ENCODE measurements at places on chromosomes 6 and 20.

GRCh38 chr6:4472969-4473642 lies 303.1 kb upstream of the CDYL start:
- no peak for DNase-seq

- DNase-seq = no peak
These were observed 65.1 kb downstream of the PFDN4 start for GRCh38 chr20:54272901-54273488.

DNA sequence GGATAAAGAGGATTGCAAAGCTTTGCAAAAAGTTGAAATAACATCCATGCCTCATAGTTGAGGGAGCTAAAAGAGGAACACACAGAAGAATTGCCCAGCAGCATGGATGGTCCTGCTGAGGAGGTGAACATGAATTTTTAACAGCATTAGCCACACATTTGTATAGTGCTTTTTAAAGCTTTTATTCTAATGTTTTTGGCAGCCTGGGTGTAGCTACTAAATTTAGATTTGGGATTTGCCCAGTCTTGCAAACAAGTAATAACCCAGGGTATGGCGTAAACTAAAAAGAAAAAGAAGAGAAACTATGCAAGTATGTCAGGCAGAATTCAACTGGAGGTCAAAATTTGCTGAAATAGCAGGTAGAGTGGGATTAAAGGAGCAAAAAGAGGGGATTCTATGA lies 75.1 kb upstream of the PTPRK start:
- no peak for DNase-seq

DNA sequence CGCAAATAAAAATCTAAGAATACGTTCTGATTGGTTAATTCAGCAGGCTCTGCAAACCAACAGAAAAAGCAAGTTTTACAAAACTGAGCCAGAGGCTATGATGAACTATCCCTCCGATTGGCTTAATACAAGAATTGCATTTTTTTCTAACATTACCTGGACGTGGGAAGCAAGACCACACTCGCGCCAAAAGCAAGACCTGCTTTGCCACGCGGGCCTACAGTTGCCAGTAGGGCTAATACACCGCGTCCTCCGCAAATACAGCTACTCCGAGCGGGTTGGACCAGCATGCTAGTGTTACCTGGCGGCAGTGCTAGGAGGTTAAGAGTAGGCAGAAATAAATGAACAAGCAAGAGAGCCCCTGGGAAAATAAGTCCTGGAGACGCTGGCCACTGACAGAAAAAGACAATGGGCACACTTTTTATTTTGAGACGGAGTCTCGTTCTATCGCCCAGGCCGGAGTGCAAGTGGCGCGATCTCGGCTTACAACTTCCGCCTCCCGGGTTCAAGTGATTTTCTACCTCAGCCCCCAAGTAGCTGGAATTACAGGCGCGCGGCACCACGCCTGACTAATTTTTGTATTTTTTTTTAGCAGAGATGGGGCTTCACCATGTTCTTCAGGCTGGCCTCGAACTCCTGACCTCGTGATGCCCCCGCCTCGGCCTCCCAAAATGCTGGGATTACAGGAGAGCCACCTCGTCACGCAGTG lies 131.9 kb upstream of the BTN3A2 start:
- DNase-seq = no peak

- no peak for DNase-seq
These were observed 1.1 kb downstream of the RGS17 start for GRCh38 chr6:153129873-153130514.

DNA sequence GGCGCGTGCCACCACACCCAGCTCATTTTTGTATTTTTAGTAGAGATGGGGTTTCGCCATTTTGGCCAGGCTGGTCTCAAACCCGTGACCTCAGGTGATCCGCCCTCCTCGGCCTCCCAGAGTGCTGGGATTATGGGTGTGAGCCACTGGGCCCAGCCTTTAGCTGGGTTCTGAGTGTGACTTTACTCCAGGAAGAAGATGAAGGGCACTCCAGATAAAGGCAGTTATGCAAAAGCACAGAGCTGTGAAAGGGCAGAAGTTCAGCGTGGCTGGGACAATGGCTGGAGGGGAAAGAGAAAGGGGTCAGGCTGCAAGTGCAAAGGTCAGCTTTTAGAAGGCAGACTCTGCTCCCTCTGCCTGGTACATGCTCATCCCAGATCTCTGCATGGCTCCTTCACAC lies 39.7 kb downstream of the MAP3K5 start:
- no peak for DNase-seq

DNA sequence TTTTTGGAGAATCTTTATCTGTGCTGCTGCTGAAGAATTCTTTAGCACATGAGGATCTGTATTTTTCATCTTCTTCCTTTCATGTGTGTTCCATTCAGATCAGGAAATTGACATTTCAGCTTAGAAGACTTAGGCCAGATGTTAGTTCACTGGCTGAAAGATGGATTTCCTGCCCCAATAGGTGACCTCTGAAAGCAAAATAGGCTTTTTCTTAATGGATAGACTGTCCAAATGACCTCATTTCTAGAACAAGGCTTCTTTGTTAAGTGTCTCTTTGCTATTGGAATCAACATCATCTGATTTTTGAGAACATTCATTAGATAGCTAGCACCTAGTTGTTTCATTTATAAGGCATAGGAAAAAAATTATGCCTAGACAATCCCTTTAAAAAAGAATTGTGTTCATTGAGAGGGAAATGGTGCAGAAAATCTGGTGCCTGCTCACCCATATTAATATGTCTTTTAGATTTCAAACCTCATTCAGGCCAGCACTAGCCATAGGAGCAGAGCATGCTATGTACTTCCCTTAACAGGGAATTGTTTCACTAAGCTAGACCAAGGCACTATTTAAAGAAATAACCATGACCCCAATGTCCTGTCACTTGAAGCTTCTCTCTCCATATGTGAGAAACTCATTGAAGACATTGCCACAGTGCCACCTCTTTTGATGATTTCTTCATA lies 13.6 kb upstream of the SASH1 start:
- DNase-seq = no peak

DNA sequence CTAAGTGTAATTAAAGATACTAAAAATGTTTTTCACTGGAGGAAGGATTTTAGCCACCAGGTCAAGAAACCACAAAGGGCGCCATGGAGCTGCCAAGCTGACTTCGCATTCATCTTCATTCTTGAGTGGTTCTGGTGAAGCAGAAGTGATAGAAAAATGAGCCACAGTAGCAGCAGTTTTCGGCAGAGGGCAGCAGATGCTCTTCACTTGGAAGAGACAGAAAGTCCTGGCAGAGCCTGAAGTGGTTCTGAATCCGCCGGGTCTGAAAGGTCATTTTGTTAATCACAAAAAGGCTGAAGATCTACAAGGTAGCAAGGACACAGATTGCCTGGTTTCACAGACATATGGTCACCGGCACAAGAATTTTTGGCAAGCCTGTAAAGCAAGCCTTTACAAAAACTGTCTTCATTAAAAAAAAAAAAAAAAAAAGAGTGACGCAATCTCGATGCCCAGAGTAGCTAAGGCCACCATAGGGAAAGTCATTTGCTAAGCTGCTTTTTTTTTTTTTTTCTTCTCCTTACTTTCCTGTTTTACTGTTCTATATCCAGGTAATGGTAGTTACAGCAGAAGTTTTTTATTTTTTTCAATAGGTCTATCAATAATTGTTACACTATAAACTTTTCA lies 345.1 kb upstream of the AGPAT4 start:
- no peak for DNase-seq

- no peak for DNase-seq
These were observed 315.1 kb downstream of the EPHA7 start for GRCh38 chr6:93104195-93104817.

- no peak for DNase-seq
These were observed 46.2 kb downstream of the CYB5R4 start for GRCh38 chr6:83905648-83906047.

DNA sequence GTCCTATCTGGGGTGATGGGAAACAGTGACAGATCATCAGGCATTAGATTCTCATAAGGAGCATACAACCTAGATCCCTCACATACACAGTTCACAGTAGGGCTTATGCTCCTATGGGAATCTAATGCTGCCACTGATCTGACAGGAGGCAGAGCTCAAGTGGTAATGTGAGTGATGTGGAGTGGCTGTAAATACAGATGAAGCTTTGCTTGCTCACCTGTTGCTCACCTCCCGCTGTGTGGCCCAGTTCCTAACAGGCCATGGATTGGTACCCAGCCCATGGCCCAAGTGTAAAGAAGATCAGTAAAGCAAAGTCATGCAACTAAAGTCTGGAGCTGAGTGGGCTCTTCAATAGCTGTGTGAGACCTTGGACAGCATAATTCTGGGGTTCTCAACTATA lies 65.9 kb downstream of the PKIB start:
- no peak for DNase-seq

GRCh38 chr20:31497838-31498540 lies 16.3 kb upstream of the HM13 start:
- no peak for DNase-seq

GRCh38 chr6:118335325-118335816 lies 212.7 kb upstream of the PLN start:
- DNase-seq = no peak

- no peak for DNase-seq
These were observed 43.1 kb downstream of the SLC17A5 start for GRCh38 chr6:73610444-73611275.

DNA sequence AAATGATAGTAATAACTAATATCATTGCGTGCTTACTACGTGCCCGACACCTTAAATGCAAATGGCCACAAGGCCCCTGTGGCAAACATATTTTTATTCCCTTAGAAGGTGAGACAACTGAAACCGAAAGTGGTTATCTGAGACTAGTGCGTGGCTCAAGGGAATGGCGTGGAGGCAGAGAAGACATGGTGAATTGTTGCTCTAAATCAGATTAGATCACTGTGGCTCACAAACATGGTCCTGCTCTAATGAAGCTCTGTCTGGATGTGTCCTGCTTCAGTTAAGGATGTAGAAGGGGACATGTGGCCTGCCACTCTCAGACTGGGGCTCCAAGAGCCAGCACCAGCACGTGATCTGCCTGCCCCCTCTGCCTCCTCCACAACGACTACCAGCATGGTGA lies 124.2 kb upstream of the GMDS start:
- no peak for DNase-seq

DNA sequence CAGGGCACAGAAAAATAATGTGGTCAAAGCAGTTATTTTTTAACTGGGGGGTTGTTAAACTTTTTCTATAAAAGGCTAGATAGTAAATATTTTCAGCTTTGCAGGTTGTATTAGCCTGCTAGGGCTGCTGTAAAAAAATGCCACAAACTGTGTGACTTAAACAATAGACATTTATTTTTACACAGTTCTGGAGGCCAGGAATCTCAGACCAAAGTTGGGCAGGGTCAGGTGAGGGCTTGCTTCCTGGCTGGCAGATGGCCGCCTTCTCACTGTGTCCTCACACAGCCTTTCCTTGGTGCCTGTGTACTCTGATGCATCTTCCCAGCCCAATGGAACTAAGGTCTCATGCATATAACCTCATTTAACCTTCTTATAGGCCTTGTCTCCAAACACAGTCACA lies 294.7 kb downstream of the PTPRT start:
- no peak for DNase-seq

GRCh38 chr6:139161169-139161568 lies 26.3 kb downstream of the HECA start:
- DNase-seq = peak; percentile 50

- DNase-seq = no peak
These were observed 101.4 kb downstream of the PACRG start for GRCh38 chr6:162829013-162829742.

DNA sequence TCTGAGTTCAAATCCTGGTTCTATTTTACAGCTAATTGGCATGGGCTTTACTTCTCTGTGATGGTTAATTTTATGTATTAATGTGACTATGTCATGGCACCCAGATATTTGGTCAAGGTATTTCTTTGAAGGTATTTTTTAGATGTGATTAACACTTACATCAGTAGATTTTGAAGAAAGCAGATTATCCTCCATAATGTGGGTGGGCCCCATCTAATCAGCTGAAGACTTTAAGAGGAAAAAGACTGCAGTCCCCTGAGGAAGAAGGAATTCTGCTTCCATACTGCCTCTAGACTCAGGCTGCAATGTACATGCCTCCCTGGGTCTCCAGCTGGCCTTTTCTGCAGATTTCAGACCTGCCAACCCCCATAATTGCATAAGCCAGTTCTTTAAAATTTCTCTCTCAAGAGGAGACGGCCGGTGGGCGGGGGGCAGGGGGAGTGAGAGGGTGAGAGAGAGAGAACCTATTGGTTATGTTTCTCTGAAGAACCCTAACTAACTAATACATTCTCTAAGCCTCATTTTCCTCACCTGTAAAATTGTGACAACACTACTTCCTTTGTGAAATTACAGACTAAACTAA lies 338.2 kb upstream of the PRDM1 start:
- DNase-seq = no peak

DNA sequence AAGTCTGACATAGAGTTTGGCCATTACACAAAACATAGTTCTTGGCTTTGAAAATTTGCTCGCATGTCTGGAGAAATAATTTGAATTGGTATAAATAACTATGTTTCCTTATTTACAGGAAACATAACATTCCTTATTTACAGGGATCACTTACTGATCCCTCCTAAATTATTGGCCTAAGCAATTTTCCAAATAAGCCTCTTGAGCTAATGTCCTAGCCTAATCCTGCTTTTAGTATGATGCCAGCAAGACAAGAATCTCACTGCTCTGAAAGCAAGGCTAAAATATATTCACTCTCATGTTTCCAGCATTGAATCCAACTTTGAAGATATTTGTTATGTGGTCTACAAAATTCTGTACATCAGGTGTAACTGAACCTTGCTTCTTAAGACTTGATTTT lies 4.1 kb upstream of the TBC1D32 start:
- DNase-seq = no peak

DNA sequence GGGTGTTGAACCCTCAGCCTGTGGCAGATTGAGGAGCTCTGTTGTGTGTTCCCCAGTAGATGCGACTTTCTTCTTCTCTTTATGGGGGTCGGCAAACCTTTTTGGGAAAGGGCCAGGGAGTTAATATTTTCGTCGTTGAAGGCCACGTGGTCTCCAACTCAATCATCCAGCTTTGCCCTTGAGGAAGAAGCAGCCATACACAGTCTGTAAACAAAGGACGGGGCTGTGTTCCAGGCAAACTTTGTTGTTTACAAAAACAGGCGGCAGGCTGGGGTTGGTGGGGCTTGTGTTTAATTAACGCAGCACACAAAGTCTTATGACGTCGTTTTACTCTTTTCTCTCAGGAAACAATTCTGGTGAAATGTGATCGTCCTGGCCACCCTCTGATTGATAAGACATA lies 20.2 kb downstream of the KIF25 start:
- DNase-seq = no peak

GRCh38 chr20:10014431-10014830 lies 20.4 kb upstream of the ANKEF1 start:
- DNase-seq = no peak

DNA sequence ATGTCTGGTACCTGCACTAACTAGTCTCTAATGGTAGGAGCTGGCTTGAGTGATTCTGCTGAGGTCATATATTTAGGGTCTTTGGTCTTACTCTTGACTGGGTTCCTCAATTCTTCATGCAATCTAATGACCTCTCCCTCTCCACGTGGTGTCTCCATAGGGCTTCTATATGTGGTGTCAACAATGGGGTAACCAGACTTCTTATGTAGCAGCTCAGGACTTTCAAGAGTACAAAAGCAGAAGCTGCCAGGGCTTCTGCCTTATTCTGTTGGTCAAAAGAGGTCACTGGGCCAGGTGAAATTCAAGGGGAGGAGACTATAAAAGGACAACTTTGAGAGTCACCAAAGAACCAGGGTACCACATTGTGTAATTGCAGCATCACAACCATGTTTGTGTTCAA lies 54.3 kb downstream of the NUS1 start:
- DNase-seq = no peak
